ENCODE measurements at places on chromosomes 2 and 18. TPM values are rescaled to one million over a fixed set of nuclear protein-coding genes. Genes with fewer than 3 reads are reported as not detected.

TMEM200C gene
- polyA plus RNA-seq: not detected

ARHGAP28 gene
- polyA plus RNA-seq: 5.3 TPM

DNA sequence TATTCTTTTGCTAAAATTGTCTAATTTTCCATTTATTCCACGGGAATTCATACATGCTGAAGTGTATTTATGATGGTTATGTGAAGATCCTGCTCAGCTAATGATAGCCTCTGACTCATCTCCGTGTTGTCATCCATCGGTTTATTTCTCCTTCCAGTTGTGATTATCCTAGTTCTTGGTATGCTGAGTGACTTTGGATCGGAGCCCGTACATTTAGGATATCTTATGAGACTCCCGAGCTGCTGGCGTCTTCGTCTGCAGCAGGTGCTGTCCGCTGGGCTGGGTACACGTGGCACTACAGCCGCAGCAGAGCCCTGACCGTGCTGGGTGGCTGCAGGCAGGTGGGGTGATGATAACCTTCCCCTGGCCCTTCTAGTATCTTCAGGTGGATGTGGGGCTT is 40.1 kb upstream of the GALR1 start:
- no peak for DNase-seq

DNA sequence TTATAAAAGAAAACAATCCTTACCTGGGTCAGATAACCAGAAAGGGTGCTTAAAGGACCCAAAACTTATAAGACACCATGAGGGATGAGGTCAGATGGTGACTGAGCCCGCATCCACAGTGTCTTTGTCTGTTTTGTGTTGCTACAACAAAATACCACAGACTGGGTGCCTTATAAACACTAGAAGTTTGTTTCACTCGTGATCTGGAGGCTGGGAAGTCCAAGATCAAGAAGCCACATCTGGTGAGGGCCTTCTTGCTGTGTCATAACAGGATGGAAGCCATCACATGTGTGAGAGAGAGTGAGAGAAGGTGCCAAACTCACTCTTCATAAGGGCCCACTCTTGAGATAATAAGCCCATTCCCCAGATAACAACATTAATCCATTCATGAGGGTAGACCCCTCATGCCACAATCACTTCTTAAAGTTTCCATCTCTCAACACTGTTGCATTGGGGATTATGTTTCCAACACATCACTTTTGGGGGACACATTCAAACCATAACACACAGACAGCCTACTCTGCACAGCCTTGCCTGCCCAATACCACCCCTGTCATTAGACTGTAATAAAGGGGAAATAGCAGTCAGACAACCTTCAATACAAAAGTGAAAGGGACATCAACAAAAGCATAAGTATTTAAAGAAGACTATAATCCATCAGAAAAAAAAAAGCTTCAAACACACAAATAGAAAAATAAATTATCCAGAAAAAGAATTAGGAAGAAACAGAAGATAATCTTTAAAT is 249.8 kb downstream of the ANAPC1 start:
- no peak for DNase-seq

ARMC9 gene
- polyA plus RNA-seq: 83.1 TPM

CAPN14 gene
- 0.10 TPM for polyA plus RNA-seq

- DNase-seq: no peak
These were observed 217.5 kb downstream of the PMAIP1 start for GRCh38 chr18:60117321-60117720.

GRCh38 chr2:10826625-10827024 is 14.0 kb upstream of the PDIA6 start:
- DNase-seq: no peak

GRCh38 chr2:240624950-240625621 is at the start of gene GPR35:
Gene GPR35 (plus strand): TSS chr2:240625480. CDS start chr2:240629953, 4,473 bp downstream.
- peak; percentile 23 for DNase-seq
